ENCODE measurements at places on chromosomes 5 and 9.

DNA sequence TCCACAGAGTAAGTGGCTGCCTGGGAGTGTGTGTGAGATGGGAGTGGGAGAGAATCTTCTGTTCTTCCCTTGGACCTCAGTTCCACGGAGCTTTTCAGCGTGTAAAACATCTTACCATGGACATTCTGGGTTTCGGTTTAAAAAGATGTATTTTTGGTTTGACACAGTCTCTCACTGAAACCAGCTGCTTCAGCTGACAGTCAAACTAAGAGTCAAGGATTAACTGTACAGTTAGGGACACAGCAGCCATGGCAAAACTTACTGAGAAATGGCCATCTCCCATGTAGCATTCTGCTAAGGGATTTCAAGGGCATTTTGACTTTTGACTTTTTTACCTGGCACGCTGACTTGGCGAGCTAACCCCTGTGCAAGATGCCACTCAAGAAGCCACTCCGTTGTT is 93.8 kb upstream of the IL12B start:
- ATAC-seq = no peak

DNA sequence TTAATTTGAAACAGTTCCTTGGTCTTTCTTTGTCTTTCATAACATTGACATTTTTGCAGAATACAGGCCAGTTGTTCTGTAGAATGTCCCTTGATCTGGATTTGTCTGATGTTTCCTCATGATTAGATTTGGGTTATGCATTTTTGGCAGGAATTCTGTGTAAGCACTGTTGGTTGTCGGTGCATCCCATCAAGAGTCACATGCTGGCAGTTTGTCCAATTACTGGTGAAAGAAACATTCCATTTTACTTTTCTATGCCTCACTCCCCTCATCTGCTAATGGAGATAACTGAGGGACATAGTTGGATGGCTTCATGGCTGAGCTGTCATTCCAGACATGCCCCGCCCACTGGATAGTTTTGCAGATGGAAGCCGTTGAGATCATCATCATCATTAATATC is 7.6 kb upstream of the ZNF618 start:
- ATAC-seq = peak; percentile 62

- no peak for ATAC-seq
Observed at GRCh38 chr5:32207355-32207634, 33.2 kb upstream of the GOLPH3 start.

DNA sequence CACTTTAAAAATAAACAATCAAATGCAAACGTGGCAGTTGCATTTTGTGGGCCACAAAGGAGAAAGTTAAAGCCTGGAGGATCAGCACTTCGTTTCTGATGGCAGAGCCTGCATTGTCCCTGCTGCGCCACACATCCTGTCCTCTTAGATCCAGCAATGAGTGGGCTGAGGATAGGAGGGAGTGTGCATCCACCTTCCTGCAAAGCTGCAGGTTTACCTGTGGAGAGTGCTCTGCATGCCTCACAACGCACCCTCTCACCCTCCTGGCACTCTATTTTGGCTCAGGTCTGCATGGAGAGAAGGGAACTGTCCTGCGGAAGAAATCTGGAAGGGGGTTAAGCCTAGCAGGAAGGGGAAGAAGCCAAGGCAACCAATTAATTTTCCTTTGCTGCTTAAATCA is 212.2 kb upstream of the SLC24A2 start:
- ATAC-seq = no peak

DNA sequence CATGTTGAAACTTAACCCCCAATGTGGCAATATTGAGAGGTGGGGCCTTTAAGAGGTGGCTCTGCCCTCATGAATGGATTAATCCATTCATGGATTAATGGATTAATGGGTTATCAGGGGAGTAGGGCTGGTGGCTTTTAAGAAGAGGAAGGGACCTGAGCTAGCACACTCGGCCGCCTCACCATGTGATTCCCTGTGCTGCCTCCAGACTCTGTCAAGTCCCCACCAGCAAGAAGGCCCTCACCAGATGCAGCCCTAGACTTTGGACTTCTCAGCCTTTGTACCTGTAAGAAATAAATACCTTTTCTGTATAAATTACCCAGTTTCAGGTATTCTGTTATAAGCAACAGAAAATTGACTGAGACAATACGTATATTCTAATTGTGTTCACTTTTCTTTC is 272.2 kb upstream of the DMRT1 start:
- ATAC-seq = no peak

- ATAC-seq = peak; percentile 9
Observed at GRCh38 chr9:135480940-135481310, 1.3 kb downstream of the PPP1R26 start.

GRCh38 chr5:52837068-52837467 is 49.4 kb downstream of the ITGA1 start:
- ATAC-seq = no peak

- ATAC-seq = no peak
Observed at GRCh38 chr5:12003680-12004079, 99.4 kb upstream of the CTNND2 start.

GRCh38 chr5:164332349-164333196 is 827.2 kb downstream of the MAT2B start:
- no peak for ATAC-seq

- no peak for ATAC-seq
Observed at GRCh38 chr9:110984890-110985437, 53.3 kb downstream of the LPAR1 start.

DNA sequence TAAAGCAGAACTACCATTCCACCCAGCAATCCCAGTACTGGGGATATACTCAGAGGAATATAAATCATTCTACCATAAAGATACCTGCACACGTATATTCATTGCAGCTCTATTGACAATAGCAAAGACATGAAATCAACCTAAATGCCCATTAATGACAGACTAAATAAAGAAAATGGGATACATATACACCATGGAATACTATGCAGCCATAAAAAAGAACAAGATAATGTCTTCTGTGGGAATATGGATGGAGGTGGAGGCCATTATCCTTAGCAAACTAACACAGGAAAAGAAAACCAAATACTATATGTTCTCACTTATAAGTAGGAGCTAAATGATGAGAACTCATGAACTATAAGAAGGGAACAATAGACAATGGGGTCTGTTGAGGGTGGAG is 12.5 kb downstream of the HAPLN1 start:
- ATAC-seq = no peak

DNA sequence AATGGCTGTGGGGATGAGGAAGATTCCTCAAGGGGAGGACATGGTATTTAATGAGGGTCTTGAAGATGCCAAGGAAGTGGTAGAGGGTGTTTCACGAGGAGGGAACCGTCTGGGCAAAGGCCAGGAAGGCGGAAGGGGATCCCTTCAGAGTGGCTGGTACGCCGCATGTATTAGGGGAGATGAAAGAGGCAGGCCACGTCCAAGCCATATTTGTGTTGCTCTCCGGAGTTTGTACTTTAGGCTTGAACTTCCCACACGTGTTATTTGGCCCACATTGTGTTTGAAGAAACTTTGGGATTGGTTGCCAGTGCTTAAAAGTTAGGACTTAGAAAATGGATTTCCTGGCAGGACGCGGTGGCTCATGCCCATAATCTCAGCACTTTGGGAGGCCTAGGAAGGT is 1.2 kb downstream of the FXN start:
- no peak for ATAC-seq

DNA sequence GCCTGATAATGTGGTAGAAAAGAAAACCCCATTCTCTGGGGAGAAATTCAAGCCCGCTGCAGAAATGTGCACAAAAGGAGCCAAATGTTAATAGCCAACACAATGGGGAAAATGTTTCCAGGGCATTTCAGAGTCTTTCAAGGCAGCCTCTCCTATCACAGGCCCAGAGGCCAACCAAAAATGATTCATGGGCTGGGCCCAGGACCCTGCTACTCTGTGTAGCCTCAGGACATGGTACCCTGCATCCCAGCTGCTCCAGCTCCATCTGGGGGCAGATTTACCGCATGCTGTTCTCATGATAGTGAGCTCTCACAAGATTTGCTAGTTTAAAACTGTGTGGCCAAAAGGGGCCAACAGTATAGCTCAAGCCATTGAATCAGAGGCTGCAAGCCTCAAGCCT is 41.1 kb downstream of the RAPGEF6 start:
- ATAC-seq = no peak

- no peak for ATAC-seq
Observed at GRCh38 chr5:31027721-31028120, 165.8 kb upstream of the CDH6 start.

DNA sequence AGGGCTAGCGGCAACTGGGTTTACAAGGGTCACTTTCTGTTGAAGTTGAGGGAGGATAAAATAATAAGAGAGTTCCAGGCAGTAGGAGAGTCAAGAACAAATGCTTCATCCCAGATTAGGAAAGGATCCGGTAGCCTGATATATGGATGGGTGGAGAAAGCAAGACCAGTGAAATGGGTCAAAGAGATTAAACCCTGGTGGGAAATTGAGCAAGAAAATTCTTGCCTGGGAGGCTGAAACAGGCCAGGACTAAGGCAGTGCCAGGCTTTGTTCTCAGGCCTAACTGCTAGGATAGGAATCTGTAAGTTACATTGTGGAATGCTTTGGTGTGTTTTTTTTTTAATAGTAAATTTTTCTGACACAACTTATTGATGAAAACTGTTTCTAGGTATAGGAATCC is 257.4 kb upstream of the RFX3 start:
- no peak for ATAC-seq

GRCh38 chr5:10660135-10660534 is 96.3 kb downstream of the ANKRD33B start:
- no peak for ATAC-seq

- ATAC-seq = no peak
Observed at GRCh38 chr9:88429595-88430430, 41.6 kb downstream of the SPIN1 start.

GRCh38 chr9:72362118-72362531 is 2.9 kb downstream of the ZFAND5 start:
- ATAC-seq = no peak

DNA sequence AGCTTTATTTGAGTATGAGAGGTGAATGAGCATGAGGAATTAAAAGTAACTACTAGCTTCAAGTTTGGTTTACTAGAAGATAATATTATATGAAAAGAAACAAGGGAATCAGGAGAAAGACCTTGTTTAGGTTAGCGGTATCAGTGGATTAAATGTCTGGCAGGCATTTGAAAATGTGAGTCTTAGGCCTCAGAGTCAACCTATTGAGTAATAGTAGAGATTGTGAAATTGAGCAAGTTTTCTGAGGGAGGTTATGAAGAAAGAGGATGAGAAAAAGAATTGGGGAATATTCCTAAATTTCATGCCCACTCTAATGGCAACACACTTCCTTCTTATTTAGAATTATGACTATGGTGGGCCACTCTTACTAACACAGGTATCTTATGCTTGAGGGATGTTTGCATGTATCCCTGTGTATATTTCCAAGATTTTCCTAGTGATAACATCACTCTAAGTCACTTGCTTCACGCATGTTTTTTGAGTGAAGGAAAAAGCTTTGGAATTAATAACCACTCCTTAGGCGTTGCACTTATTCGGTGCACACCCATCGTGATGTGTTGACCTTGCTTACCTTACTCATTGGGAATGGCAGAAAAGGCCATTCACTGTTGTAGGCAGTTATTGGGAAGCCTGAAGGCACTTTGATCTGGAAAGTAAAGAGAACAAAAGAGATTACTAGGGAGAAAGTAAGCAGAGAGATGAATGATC is 8.2 kb upstream of the ELL2 start:
- ATAC-seq = no peak

- no peak for ATAC-seq
Observed at GRCh38 chr5:142937374-142937773, 167.2 kb downstream of the ARHGAP26 start.

DNA sequence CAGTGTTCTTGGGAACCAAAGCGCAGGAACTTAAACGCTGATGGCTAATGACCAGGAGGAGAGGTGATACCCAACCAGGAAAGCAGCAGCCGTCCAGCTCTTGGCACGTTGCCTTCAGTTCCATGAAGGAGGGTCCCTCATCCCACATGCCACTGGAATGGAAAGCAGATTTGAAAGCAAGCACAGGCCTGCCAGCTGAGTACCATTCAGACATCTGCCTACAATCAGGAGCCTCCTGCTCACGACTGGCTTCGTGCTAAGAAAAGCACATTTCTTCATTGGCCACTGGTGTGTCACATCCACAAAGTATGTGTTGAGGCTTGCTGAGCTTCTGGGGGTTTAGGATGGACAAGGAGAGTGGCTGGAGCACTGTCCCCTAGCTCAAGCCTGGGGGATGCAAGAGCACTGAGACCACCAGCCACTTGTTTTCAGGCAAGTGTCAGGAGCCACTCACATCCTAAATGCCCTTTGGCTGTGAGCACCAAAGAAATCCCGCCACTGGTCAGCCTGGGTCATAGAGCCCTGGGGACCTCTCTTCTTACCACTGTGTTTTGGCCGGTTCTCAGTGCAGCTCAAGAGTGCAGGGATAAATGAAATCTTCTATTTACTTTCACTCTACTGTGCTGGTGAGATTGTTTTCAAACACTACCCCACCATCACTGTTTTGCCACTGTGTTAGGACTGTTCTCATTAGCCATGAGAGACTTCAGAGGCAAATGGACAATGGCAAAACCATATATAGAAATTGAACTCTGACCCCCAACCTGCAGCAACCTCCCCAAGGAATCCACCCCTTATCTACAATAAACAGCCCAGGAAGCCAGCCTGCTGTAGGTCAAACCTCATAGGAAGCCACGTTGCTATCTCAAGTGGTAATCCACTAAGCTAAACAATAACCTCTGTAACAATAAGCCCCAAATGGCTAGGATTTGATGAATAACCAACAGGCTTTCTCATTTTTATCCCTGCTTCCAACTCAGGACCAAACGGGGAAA is 58.3 kb downstream of the MTX3 start:
- no peak for ATAC-seq

DNA sequence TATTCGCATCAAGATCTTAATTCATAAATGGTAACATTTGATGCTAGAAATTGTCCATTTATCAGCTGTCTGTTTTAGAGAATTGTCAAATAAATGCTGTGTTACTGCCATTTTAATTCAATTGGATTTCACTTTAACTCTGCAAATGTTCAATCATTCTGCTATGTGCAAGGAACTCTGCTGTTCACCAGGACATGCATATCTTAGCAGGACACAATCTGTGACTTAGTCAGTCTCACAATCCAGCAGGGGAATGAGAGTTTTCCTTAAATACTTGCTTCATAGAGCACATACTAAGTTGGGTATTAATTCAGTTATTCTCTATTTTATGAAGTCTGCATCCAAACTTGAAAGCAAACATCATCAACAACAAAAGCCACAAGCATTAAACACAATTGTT is 488.7 kb upstream of the MEF2C start:
- no peak for ATAC-seq

DNA sequence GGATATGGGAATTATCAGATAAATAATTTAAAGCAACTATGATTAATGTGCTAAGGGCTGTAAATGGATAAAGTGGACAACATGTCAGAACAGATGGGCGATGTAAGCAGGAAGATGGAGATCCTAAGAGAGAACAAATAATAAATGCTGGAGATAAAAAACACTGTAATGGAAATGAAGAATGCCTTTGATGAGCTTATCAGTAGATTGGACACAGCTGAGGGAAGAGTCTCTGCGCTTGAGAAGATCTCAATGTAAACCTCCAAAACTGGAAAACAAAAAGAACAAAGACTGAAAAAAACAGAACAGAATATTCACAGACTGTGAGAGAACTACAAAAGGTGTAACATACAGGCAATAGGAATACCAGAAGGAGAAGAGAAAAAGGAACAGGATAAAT is 102.5 kb downstream of the ANKRD55 start:
- no peak for ATAC-seq

Data from SK-N-SH treated with all-trans-retinoic acid at 6 μM for 48 hours (cell line).